Epithelial cell of proximal tubule (primary cell): ENCODE measurements at places on chromosomes 11 and 22.

- DNase-seq, result no peak
Measured at GRCh38 chr11:69300120-69301060, 6.4 kb downstream of the MYEOV start.

GRCh38 chr11:75273411-75274391, 33.1 kb downstream of the TPBGL start:
- DNase-seq, result no peak

DNA sequence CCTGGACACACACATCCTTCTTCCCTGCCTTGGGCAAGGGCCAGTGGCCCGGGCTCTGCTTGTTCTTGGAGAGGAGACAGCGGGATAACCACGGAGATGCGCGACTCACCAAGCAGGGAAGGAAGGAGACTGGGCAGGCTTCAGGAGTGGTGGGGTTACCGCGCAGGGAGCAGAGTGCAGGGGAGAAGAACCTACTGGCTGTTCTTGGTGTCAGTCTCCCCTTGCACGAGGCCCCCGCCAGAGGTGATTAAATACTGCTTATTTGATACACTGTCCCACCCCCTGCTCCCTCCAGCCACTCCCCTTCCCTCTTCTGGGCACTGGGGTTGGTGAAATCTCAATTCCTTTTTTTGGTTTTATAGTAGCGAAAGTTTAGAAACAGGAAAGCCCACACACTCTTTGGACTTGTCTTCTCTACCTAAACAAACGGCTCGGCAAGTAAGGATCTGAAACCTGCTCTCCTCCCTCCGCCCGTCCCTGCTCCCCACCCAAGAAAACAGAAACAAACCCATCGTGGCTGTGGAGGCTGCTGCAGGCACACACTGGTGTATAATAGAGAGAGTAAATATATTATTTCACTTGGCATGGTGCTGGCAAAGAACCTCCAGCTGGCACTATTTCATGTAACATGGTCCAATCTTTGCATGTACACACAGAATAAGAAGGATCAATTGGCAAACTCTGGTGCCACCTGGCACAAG, 10.8 kb downstream of the LARGE2 start:
- DNase-seq, result no peak

- no peak for DNase-seq
Measured at GRCh38 chr11:123227763-123228495, 32.9 kb upstream of the CLMP start.
